ENCODE measurements at places on chromosomes 7 and 10. TPM values are rescaled to one million over a fixed set of nuclear protein-coding genes. Genes with fewer than 3 reads are reported as not detected.

GDF2 gene
- total RNA-seq: not detected

IKZF1 gene
- total RNA-seq: 348 TPM

TMEM273 gene
- total RNA-seq: 72.0 TPM

MRC1 gene
- total RNA-seq: not detected

BEND7 gene
- not detected for total RNA-seq

PARD3 gene
- total RNA-seq: 0.29 TPM

PNLIPRP3 gene
- total RNA-seq: not detected

ELFN1 gene
- not detected for total RNA-seq

RBP4 gene
- total RNA-seq: not detected

INHBA gene
- total RNA-seq: not detected

CBX3 gene
- 235 TPM for total RNA-seq

HHEX gene
- 0.23 TPM for total RNA-seq
